Omental fat pad (tissue), 4 donors: ENCODE measurements at places on chromosomes 11 and 22.

DNA sequence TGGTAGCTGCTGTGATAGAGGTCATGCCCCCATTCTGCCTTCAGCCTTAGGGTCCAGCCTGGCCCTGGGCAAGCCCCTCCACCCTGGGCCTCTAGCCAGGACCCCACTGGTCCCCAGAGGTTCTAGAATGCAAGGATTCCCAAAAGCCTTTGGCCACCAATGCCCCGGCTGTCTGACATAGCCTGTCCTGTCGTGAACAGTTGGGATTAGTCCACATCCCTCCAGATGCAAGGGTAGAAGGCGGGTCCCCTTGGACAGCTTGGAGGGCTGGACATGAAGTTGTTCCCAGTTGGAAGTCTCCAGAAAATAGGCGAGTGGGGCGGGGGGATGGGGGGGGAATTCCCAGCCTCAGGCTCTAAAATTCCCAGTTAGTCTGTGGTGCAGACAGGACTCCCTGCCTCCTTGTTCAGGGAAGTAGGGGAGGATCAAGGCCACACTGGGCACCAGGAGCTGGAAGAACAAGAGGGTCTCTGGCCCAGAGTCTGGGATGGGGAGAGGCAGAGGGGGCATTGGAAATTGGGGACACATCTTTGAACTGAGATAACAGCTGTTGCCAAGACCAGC lies 5.2 kb upstream of the ADORA2A start:
- DNase-seq: no peak

DNA sequence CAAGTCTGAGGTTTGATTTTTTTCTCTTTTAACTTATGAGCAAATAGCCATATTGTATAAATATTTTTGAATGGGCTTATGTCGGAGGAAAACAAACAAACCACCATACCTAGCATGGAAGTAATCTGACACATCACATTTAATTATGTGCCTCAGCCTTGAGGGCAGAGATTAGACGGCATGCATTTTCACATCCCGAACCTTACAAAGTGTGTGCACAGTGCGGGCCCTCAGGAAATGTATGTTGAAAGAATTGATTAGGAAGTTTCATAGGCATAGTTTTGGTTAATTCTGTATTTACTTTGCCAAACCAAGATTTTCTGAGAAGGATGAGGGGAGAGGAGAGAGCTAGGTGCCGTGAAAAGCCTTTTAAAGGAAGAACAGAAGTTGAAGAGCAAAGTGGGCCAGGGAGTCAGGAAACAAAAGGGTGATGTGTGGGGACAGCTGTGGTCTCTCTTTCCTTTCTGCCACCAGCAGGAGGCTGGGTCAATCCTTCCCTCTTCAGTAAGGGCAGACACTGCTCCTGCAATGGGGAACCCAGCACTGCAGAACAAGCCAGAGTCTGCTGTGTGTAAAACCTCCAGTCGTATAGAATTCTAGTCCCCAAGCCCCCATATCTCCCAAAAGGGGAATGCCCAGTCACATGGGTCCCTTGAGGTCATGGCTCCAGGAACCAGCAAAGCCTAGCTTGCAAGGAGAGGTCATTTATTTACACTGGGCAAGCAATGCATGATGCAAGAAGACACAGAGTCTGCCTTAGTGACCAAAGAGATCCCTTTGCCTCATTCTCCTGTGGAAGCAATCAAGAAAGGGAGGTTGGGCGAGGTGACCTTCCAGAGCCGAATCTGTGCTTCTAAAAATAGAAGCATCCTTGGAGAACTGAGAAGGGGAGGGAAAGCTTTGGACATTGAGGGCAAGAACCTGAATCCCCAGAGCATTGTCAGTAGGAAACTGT lies 71.1 kb upstream of the OLFML1 start:
- no peak for DNase-seq

GRCh38 chr11:69398529-69399492 lies 82.7 kb upstream of the LINC01488 start:
- no peak for DNase-seq

DNA sequence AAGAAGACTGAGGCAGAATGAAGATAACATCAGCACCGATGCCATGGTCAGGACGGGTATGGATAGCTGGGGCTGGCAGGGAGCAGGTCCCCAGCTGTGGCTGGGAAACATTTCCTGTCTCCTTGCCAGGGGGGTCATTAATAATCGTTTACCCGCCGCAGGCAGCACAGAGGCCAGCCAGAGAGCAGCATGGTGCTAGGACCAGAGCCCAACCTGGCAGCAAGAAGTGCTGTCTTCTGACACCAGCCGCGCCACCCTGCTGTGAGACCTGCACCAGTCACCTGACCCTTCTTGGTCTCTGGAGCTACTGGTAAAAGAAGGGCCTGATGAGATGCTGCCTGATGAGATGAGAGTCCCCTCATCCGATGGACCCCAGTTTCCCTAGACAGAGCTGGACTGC lies 36.3 kb downstream of the PDE2A start:
- no peak for DNase-seq

DNA sequence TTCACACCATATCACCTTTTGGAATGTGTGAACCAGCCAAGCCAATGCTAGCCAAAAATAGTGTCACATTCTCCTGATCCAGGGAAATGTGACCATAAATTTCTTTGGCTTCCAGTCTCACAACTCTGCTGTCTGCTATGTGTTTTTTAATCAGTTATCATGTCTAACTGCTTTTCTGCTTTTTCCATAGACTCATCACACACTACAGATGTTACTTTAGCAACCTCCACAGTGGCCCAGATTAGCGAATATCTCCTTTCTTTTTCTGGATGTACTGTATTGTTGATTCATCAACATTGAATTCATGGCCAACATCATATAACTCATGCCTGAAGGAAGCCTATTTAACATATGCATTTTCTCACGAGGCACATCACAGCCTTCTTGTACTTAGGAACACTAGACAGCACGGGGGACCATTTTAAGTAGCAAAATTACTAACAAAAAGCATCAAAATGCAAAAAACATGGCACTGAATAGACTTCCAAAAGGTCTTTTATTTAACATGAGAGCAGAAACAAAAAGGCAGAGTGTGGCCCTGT lies 73.1 kb upstream of the POU2AF2 start:
- no peak for DNase-seq

DNA sequence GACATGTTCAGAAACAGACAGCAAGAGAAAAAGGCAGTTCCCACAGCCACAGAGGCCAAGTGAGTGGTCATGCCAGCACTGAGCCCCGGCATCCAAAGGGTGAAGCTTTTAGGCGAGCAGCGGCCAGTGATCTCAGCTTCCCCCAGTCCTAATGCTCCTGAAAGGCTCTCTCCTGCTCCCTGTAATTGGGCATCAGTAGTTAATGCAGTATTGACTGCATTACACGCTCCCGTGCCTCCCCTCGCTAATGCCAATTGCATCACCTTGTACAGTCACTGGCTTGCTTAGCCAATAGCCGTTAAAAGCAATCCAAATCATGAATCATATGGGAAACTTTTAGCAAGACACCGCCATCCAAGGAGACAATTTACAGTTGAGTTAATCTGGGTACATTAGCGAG lies 4.9 kb downstream of the LMO1 start:
- no peak for DNase-seq

- DNase-seq: no peak
Observed at GRCh38 chr11:15871904-15872626, 484.3 kb downstream of the SOX6 start.

GRCh38 chr11:2955906-2956476 lies 26.8 kb upstream of the PHLDA2 start:
- DNase-seq: no peak

- DNase-seq: no peak
Observed at GRCh38 chr11:68839911-68840641, 1.6 kb downstream of the CPT1A start.

DNA sequence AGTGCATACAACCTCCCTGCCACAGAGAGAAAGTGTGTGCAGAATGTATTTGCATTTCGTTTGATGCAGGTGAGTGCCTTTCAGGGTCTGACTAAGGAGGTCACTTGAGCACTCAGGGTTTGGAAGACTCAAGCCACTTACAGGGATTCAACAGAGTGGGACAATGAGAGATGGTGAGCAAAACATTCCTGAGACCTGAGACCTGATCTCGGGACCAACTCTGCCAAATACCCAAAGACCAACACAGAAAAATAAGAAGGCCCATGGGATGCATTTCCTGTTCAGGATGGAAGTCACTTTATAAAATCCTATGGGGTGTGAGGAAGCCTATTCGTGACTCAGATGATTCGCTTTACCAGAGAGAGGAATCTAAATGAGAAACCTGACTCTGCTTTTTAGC lies 65.2 kb upstream of the LARGE1 start:
- DNase-seq: no peak

GRCh38 chr11:12184699-12185098 lies 74.3 kb downstream of the MICAL2 start:
- no peak for DNase-seq
